ENCODE measurements at places on chromosomes 2 and 18.
A peak's percentile ranks its signal among the peaks of the same experiment; 100 is the strongest.

- no peak for DNase-seq
Measured at GRCh38 chr2:162908567-162908966, 70.0 kb upstream of the KCNH7 start.

GRCh38 chr2:161085149-161085548, 75.1 kb upstream of the TANK start:
- DNase-seq: no peak

GRCh38 chr2:164793529-164793928, 48.1 kb downstream of the COBLL1 start:
- no peak for DNase-seq

- no peak for DNase-seq
Measured at GRCh38 chr2:42046819-42047487, 868 bp upstream of the PKDCC start.

GRCh38 chr2:19120941-19121750, 237.3 kb downstream of the OSR1 start:
- DNase-seq: peak; percentile 84

- DNase-seq: peak; percentile 92
Measured at GRCh38 chr2:150528861-150529801, 41.7 kb upstream of the RND3 start.
